ENCODE measurements at places on chromosomes 7 and 10.

DNA sequence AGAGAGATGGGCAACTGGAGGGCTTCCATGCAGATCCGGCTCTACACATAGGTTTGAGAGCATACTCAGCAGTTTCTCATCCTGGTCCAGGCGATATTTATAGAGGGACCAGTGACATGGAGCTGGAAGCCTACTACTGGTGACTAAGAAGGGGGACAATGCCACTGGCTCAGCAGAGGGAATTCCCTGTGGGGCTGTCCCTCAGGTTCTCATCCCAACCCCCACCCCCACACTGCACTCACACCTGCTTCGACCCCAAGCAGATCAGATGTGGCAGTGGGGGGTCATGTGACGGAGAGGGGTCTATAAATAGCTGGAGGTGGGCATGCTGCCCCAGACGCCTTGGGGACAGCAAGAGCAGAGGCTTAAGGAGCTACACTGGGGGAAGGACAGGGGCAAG, at the start of gene CLCN1:
Gene CLCN1, plus strand, starts transcription at position 336 of the 400 bp plus-strand sequence. CDS start 102 bp downstream, outside the sequence.
- no peak for DNase-seq

- DNase-seq: no peak
Observed at GRCh38 chr10:12922117-12922900, 79.2 kb downstream of the CCDC3 start.

- DNase-seq: no peak
Observed at GRCh38 chr10:30803892-30804322, 174.4 kb upstream of the LYZL2 start.

GRCh38 chr7:95526128-95526738, 40.5 kb downstream of the ASB4 start:
- no peak for DNase-seq

DNA sequence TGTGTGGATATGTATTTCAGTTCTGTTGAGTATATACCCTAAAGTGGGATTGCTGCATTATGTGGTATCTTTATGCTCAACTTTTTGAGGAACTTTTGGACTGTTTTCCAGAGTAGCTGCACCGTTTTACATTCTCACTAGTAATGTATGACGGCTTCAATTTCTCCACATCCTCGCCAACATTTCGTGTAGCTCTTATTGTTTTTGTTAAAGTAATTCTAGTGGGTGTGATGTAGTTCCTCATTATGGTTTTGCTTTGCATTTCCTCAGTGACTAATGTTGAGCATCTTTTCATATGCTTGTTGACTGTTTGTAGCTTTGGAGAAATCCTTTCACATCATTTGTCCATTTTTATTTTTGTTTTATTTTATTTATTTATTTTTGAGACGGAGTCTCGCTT, 4.5 kb downstream of the STMP1 start:
- no peak for DNase-seq

GRCh38 chr7:1720326-1720725, 50.2 kb downstream of the ELFN1 start:
- no peak for DNase-seq

GRCh38 chr7:22159341-22159740, 197.6 kb downstream of the RAPGEF5 start:
- DNase-seq: no peak

DNA sequence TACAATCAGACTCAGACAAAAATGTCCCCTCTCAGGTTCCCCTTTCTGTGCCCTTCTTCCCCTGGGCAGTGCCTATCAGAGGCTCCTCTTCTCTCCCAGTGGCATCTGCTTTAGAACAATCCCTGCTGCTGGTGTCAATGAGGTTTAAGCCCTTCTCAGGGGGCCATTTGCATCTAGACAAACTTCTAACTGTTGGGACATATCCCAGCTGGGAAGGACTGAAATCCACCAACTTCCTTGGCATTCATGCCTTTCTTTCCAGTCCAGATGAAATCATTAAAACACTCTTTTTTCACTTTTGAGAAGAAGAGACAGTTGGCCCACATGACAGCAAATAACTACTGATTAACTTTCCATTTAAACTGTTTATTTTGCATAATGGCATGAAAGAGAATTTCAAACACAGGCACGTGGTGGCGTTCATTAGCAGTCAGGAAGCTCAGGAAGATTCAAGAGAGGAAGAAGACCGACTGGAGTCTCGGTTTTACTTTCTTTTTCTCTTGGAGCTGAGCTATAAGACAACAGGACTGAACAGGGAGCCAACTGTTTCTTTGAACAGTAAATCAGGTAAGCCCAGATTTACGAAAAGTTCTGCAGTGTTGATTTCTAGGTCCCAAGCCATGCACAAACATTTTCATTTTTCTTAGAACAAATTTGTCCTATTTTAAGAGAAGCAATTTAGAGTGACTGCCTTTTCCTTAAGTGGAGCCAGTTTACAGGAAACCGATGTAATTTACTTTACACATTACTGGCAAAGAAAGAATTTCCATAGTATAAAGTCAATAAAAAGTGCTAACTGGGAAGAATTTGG, at the start of gene GIMAP2:
Gene GIMAP2, plus strand, starts transcription at position 488 of the 811 bp plus-strand sequence. CDS start 1,354 bp downstream, outside the sequence.
- no peak for DNase-seq

DNA sequence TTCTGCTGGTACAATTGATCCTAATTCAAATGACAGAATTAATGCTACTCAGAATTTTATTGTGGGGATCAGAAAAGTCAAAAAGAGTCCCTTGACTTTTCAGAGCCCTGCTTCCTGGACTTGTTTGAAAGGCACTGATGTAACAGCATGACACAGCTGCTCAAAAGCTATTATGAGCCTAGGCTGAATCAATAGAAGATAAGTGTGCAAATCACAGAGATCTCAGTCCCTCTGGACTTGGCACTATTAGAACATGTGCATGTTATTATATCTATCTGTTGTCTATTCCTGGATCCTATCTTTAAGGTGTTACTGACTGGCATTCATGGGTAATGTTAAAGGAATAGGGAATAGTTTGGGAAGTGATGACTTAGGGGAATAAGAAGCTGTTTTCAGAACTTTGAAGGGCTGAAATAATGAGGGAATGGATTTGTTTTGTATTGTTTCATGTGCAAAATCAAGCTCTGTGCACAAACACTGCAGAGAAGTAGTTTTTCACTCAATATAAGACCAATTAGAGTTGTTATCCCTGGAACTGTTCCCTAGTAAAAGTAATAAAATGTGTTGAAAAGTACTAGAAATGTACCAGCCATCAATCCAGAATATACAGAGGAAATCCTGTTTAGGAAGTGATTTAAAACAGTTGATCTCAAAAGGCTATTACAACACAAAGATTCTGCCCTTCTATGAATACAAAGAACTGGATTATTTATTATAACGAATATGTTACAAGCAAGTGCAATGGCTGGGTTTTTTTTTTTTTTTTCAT, 814.9 kb upstream of the C7orf33 start:
- no peak for DNase-seq

- DNase-seq: no peak
Observed at GRCh38 chr7:35819310-35819709, 18.5 kb downstream of the SEPTIN7 start.

GRCh38 chr10:5574642-5575131, 49.9 kb downstream of the CALML3 start:
- DNase-seq: no peak

DNA sequence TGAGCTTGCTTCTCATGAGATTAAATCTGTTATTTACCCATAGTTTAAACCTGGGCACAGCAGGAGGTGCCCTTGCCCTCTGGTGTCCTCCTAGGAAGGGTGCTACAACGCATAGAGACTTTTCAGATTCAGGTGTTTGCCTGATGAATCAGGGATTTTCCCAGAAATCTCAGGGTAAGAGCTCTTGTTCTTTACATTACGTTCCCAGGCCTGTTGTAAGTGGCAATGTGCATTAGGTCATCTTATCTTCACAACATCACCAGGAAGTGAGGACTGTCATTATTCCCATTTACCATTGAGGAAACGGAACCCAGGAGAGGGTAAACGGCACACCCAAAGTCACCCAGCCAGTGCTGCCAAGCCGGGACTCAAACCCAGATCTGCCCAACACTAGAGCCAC, 73.0 kb downstream of the NHLRC2 start:
- no peak for DNase-seq

- DNase-seq: no peak
Observed at GRCh38 chr7:94052398-94053180, 48.4 kb upstream of the BET1 start.

GRCh38 chr7:101216001-101216859, 1.2 kb downstream of the PLOD3 start:
- DNase-seq: no peak

GRCh38 chr10:11823122-11823988, at the start of gene PROSER2:
Gene PROSER2, plus strand, starts transcription at chr10:11823356. Its CDS starts 28,722 bp downstream, at chr10:11852078.
- DNase-seq: no peak

DNA sequence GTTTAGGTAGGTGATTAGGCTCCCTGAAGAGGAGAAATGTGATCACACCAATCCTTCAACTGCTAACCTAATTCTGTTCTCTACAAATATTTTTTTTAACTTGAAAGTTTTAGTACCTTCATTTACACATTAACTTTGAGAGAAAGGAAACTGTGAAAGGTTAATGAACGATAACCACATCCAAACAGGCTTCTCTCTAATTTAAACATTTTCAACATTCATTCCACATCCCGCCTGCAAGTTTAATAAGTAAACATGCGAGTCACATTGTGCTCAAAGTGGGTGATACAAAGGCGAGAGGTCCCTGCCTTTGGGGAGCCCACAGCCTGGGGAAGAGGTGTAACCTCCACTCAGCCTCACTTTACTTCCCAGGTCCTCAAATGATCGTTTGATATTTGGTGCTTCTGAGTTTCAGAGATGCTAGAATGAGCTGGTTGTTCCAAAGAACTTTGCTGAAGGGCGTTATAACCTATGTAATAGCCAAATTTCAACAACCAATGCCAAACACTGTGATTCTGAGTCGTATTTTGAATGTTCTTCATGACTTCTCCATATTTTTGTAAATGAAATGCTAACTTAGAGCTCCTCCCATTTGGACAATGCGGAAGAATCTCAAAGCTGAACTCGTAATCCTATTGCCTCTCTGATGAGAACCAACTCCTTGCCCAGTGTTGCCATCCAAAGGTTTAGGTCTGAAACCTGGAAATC, 47.5 kb downstream of the DENND2A start:
- DNase-seq: no peak

DNA sequence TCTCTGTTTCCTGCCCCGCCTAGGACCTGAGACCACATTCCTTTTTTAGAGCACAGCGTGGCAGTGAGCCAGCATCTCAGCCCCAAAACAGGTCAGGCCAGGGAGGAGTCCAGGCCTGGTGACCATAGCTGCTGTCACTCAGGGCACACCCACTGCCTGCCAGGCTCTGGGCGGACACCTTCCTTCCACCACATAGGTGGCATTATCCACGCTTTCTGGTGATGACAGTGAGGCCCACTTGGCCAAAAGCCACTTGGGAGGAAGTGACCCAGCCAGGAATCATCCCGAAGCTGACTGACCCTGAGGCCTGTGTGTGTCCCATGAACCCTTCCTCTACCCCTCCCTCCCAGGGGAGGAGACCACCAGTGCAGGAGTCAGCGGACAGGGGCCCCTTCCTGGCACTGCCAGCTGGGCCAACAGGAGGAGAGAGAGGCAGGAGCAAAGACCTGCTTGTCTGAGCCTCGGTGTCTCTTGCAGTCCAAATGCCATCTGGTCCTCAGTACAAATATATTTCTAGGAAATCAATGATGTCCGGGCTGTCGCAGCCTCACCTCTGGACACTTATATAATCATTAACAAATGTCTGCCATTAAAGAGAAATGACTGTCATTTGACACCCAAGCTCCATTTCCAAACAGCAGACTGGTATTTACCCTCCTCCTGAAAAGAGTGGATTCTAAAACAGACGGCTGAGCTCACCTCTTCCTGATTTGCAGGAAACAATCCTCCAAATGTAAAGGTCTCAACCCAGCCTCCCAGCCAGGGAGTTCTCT, 63.0 kb downstream of the ABRAXAS2 start:
- DNase-seq: no peak

DNA sequence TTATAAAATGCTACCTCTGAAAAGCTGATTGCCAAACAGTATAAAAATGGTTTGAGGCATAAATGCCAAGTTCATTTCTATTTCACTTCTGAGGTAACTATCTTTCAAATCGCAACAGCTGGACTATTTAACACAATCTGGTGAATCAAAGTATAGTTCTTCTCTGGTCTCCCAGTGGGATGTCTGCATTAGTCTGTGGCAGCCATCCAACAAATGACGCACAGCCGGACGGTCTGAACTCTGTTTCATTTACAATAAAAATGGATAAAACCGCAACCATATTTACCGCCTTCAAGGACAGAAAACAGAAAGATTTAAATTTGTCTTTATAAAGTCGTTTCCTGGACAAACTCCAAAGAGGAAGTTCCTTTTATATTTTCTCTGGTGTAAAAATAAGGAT, 41.9 kb downstream of the ENO4 start:
- DNase-seq: peak; percentile 38

GRCh38 chr10:113027574-113028455, 77.8 kb downstream of the TCF7L2 start:
- DNase-seq: no peak

DNA sequence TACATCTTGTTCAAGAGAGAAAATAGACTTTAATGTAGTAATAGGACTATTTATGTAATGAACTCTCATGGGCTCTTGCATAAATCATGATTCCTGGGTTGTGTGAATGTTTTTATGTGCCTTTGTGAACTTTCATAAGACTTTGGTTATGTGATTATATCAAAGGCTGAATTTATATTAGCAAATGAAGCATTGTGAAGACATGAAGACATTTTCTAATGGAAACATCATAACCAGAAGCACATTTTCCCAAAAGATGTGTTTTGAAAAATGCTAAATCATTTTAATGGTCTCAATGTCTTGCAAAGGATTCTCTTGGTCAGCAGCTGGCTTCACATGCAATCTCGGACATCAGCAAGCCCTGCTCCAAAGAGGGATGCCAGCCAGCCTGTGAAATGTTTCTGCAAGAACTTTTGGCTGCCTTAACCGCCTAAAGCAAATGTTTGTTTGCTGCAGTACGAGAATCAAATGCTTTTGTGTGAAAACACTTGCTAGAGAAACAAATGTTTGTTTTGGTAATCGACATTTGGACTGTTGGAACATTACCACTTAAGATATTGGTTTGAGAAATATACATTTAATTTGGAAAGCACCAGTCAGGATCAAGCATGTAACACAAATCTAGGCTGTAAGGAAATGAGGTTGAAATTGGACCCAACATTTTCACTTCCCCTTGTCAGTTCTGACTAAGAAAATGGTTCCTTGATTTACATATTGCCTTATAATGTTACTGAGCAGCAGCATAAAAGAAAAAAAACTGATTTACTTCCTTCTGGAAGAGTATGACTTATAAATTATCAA, 102.1 kb downstream of the RTKN2 start:
- DNase-seq: no peak

DNA sequence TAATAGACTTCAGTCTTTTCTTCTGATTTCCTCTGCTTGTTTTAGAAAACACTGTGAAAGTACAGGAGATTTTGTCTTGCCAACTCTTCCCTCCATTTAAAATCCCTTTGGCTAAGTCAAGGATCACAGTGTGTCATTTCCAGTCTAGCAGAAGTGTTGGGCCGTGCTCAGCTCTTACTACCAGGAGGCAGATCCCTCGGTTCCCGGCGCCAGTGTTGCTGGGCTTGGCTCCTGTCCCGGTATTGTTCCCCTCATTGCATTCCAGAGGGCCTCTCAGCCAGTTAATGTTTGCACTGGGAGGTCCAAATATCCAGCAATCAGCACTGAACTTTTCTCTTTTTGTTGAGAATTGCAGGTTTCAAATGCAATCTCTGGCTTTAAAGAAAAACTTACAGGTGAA, 612.1 kb upstream of the MGMT start:
- no peak for DNase-seq

Measured in HS-27A (cell line).